T-helper 22 cell (primary cell): ENCODE measurements at places on chromosomes 7 and 10.

DNA sequence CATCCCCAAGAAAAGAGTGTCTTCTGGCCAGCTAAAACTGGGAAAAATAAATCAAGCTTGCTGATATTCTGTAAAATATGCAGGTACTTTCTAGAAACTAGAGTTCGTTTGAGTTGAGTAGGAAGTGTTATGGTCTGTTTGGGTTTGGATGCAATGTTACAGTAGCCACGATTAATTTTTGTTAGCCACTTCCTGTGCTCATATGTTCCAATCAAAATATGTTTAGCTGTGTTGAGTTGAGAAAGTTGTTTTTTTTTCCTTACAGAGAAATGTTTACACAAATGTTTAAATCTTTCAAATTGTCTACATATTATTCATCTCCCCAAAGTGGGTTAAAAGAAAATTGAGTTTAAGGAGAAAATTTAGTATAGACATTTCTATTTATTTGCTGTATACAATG, 11.3 kb upstream of the LAMB1 start:
- no peak for DNase-seq

GRCh38 chr10:75941223-75941801, 509.9 kb downstream of the LRMDA start:
- DNase-seq = no peak

DNA sequence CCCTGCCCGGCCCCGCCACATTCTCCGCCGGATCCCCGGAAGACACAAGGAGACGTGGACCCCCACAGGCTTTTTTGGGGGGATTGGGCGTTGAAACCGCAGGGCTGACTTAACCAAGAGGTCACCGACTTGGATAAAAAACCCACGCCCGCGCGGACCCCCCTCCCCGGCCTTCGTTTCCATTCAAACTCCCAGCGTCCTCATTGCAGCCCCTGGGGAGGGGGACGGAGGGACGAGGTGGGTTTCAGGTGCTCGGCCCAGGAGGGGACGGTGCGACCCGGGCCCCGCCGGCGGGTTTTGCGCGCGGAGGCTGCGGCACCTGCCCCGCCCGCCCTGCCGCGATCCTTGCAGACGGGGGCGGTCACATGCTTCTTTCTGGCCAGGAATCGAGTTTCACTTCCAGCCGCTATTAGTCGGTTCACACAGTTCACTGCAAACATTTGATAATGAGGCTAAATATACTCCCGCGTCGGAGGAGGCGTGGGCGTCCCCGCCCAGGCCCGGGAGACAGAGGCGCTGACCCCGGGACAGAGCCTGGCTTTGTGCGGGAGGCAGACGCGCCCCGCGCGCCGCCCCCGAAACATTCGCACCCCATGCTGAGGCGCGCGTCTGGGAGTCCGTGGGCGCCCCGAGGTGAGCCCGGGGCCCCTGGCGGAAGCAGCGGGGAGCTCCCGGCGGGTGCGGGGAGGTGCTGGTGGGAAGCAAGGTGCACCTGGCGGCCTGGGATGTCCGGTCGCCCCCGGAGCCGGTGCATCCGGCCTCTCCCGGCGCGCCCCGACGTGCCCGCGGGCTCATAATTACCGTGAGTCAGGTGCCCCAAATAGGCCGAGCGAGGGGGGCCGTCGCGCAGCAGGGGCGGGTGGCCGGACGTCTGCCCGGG, 2.7 kb upstream of the PDGFA start:
- DNase-seq = no peak

GRCh38 chr7:100584683-100585510, 1.0 kb downstream of the LRCH4 start:
- DNase-seq = no peak

GRCh38 chr10:61845196-61845949, 56.1 kb upstream of the ARID5B start:
- no peak for DNase-seq

DNA sequence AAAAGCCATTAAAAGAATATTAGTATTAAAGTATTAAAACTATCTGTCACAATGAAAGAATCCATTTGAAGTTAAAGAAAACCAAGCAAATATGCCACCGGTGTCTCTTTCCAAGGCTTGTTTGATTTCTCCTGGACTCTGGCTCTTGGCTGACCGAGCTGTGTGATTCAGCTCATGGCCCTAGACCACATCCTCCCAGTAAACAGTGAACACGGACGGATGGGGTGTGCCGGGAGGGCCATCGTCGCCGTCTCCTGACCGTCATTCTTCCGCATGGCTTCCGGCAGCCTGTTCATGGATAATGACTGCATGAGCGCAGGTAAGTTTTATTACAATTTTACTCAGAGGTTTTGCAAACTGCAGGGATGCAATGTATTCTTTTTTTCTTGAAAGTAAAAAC, 218.5 kb downstream of the DNAJB6 start:
- no peak for DNase-seq
